ENCODE measurements at places on chromosomes 12 and 14.

DNA sequence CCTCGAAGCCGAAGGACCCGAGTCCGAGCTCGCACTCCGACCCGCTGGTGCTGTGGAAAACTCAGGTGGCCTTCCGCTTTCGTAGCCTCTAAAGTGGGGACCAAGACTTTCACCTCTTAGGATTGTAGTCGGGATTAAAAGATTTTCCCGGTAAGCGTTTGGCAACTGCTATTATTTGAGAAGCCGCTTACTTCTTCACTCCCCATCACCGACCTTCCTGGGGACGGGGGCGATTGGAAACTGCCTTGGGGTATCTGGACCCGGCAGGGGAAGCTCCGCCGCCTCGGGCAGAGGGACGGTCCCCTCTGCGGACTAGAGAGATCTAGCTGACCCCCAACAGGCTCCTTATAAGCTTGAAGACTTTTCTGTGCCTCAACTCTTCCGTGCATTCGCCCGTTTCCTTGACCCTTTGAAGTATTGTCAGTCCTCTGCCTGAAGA lies 659 bp downstream of the TRAFD1 start:
- no peak for DNase-seq

DNA sequence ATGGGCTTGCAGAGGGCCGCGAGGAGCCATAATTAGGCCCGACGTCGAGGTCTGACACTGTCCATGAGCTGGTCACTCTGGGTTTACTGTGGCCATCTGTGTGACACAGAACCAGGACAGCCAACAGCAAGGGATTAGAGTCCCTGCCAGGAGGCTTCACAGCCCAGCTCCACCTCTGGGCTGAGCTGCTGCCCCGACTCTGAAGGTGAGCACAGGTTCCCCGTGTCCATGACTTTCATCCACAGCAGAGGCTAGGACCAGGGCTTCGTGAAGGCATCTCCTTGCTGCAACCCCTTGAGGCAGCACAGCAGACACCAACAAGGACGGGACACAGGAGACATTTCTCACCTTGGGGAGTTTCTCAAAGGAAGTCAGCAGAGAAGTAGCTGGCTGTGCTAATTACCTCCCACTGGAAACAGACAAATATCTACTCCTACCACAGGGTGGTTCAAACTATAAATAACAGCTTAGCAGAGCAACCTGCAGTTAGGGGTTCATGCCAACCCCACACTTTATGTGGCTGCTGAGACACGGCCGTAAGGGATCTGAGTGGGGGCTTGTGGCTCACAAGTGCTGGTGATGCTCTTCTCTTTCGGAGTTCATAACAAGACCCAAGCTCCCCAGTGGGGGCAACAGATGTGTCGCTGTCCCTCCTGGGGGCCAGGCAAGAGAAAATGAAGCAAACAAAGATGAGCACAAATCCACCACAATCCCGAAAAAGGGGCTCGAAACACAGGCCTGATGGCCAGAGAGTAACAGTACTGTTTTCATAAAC lies 29.2 kb downstream of the ZFYVE21 start:
- DNase-seq = no peak

DNA sequence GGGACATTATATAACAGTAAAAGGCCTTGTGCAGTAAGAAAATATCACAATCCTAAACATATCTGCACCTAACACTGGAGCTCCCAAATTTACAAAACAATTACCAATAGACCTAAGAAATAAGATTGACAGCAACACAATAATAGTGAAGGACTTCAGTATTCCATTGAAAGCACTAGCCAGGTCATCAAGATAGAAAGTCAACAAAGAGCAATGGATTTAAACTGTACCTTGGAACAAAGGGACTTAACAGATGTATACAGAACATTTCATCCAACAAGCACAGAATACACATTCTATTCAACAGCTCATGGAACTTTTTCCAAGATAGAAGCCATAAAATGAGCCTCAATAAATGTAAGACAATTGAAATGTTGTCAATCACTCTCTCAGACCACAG lies 209.5 kb upstream of the ARHGAP5 start:
- no peak for DNase-seq

DNA sequence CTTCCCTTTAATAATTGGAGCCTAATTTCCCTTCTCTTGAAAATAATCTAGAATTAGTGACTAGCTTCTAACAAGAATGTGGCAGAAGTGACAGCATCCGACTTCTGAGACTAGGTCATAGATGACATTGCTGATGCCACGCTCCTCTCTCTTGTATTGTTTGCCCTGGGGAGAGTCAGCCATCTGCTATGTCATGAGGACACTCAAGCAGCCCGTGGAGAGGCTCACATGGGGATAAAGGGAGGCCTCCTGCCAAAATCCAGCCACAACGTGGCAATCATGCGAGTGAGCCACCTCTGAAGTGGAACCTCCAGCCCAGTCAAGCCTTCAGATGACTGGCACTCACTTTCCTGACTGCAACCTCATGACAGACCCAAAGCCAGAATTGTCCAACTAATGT lies 54.2 kb upstream of the LRRK2 start:
- no peak for DNase-seq

Measured in NK-92 treated with Interleukin-12 subunit alpha and Interleukin-12 subunit beta, amount 100 ng/mL, for 24 hours (cell line).